NCI-H526 treated with DMSO at 0.1 percent for 48 hours (cell line): ENCODE measurements at places on chromosomes 5 and 9.

- no peak for DNase-seq
Observed at GRCh38 chr5:177553671-177554429, 513 bp downstream of the FAM193B start.

- no peak for DNase-seq
Observed at GRCh38 chr5:10736354-10736753, 24.7 kb downstream of the DAP start.

DNA sequence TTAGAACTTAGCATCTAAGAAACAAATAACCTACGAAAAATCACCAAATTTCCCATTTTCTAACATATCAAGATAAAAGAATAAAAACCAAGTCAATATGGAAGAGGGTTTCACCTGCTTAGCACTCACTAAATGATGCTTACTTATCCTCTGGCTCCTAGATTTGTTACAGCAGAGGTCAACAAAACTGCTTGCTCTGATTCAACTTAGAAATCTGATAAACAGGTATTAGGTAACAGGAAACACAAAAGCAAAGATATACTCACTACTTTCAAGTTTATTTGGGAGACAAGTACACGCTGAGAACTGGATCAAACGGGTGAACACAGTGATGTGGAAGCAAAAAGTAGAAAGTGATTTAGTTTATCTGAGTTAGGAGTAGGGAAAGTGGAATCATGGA is 235.7 kb upstream of the TARS1 start:
- no peak for DNase-seq

DNA sequence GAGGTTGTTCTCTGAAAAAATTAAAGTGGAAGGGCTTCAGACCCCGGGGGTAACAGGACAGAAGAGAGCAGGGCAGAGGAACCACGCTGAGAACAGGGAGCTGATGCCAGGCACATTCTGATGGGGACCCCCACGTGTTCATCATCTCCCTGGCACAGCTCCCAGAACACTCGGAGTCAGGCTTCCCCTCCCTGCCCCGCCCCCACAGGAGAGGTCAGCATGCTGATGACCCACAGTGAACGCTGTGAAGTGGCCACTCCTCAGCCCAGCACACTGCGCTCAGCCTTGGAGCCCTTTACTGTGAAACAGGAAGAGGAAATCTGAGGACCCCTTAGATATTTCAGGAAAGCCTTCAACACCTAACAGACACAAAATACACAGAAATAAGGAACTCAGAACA is 16.4 kb downstream of the RETREG1 start:
- DNase-seq, result no peak

- DNase-seq, result no peak
Observed at GRCh38 chr5:8013948-8014710, 145.2 kb downstream of the MTRR start.

GRCh38 chr5:32777222-32777621 is 66.1 kb downstream of the NPR3 start:
- no peak for DNase-seq

GRCh38 chr9:7375013-7375511 is 424.5 kb downstream of the DMAC1 start:
- DNase-seq, result peak; percentile 74

DNA sequence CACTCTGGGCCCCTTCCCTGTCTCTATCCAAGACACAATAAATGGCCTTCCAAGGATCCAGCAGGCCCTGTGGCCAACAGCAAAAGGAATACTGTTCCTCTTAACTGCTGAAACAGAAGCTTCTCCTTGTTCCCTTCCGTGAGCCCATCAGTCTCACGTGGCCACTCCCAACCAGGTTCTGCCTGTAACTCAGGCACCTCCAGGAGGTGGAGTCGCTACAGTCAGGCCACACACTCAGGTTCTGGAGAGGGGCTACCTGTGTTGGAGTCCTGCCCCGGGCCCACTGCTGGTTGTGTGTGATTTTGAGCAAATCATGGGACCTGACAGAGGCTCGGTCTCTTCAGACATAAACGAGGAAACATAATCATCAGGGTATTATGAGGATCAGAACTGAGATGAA is 10.3 kb downstream of the FAT2 start:
- DNase-seq, result no peak

GRCh38 chr9:100700689-100701318 is 122.9 kb downstream of the CAVIN4 start:
- peak; percentile 5 for DNase-seq

DNA sequence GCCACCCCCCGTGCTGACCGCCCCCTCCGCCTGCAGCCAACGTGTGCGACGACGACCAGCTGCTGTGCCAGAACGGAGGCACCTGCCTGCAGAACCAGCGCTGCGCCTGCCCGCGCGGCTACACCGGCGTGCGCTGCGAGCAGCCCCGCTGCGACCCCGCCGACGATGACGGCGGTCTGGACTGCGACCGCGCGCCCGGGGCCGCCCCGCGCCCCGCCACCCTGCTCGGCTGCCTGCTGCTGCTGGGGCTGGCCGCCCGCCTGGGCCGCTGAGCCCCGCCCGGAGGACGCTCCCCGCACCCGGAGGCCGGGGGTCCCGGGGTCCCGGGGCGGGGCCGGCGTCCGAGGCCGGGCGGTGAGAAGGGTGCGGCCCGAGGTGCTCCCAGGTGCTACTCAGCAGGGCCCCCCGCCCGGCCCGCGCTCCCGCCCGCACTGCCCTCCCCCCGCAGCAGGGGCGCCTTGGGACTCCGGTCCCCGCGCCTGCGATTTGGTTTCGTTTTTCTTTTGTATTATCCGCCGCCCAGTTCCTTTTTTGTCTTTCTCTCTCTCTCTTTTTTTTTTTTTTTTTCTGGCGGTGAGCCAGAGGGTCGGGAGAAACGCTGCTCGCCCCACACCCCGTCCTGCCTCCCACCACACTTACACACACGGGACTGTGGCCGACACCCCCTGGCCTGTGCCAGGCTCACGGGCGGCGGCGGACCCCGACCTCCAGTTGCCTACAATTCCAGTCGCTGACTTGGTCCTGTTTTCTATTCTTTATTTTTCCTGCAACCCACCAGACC is 80.2 kb downstream of the NTNG2 start:
- DNase-seq, result no peak

- DNase-seq, result no peak
Observed at GRCh38 chr5:74975582-74975981, 76.8 kb downstream of the GCNT4 start.

DNA sequence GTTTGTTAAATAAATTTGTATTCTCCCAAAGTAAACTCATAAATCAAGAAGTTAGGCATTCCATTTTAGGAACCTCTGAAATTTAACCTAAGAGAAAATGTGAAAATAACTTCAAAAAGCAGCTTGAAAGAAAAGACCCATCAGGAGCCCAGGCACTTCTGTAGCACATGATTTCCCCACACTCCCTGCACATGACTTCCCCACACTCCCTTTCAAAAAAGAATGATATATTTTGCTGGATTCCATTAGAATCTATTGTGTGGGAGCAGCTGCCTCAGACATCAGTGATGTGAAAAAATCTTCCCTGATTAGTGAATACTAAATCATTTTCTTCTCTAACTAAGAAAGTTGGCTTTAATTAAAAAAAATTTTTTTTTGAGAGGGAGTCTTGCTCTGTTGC is 83.3 kb downstream of the GLDC start:
- DNase-seq, result no peak

GRCh38 chr9:27145143-27145542 is 36.1 kb downstream of the TEK start:
- no peak for DNase-seq

GRCh38 chr5:133969654-133970324 is 1.4 kb upstream of the C5orf15 start:
- DNase-seq, result no peak

DNA sequence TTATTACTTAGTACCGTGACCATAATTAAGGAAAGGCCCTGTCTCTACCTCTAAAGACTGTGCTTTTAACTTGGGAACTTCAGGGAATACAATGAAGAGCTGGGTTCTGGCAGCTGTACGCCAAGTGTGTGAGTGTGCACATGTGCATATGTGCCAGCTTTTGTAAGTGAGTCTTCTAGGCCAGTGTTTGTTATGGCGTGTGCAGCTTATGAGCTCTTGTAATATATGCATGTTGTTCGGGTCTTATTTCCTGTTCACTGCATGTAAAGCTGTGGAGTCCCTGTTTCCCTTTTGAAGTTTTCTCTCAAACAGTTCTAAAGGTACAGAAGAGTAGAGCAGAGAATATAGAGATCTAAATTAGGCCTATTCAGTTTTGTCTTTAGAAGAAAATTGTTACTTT is 30.5 kb downstream of the TGFBR1 start:
- DNase-seq, result no peak

GRCh38 chr9:118761016-118761790 is 608.0 kb downstream of the BRINP1 start:
- no peak for DNase-seq

DNA sequence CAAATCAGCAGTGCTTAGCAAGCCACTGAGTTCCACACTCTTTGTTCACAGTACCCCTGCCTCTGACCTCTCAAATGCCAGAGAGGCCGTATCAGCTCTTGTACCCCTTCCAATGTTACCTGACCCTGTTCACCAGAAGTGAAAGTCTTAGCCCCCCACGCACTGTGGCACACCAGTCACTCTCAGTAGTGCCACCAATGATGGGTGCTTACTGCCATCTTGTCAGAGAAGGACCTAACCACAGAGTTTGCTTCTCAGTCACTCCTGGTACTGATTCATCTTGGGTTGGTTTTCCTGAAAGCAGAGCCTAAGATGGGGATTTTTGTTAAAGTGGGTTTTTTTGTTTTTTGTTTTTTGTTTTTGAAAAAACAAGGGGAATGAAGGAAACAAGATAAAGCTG is 28.8 kb upstream of the PANK3 start:
- DNase-seq, result no peak

DNA sequence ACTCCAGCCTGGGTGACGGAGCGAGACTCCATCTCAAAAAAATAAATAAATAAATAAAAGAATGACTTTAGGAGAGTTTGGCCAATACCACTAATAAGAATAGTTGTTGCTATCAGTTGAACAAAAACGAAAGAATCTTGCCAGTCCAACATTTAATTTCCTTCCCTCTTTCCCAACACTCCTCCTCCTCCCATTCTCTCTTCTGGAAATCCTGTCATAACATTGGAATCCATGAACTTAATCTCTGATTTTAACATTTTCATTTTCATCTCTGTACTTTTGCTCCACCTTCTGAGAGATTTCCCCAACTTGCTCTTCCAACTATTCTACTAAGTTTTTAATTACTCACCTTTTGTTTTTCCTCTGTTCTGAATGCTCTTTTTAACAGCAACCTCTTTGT is 42.8 kb upstream of the CDK20 start:
- DNase-seq, result no peak

- no peak for DNase-seq
Observed at GRCh38 chr5:163730206-163730756, 224.9 kb downstream of the MAT2B start.

DNA sequence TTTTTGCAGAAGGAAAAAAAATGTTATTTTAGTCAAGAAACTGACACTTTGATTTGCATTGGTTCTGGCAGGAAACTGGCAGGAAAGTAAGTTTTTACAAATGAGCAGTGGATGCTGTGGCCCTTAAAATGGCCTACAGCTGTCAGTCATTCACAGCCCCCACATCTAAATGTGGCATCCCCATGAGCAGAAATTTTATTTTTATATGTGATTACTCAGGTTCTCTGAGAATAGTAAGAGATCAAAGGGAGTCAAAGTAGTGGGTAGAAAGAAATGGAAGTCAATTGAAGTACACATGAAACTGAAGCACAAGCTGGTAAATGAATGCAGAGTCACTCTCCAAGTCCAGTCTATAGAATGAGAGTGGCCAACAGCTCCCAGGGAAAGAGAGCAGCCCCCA is 80.3 kb downstream of the ENC1 start:
- DNase-seq, result no peak

GRCh38 chr5:76682387-76682786 is 33.5 kb upstream of the F2R start:
- no peak for DNase-seq

- no peak for DNase-seq
Observed at GRCh38 chr9:93252781-93253530, 69.0 kb downstream of the WNK2 start.

DNA sequence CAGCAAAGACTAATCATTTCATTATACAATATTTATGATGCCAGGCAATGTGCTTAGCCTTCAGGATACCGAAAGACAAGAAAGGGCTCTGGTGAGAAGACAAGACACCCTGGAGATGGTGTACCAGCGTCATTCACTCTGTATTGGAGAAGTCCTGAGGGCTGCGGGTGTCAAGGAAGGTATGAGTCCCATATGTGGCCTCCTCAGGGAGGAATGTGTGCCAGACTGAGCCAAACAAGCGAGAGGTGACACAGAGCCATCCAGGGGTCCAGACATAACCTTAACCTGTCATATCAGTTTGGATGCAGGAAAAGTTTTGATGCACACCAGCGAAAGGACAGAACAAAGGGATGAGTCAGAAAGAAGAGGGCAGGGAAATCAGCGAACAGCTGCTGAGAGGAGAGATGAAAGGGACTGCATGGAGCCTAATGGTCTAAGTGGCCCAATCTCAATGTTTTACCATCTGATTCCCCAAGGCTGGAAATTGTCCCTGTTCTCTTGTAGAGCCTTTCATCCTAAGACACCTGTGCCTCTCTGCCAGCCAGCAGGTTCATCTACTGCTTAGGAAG is 38.9 kb downstream of the ADRA1B start:
- DNase-seq, result no peak

DNA sequence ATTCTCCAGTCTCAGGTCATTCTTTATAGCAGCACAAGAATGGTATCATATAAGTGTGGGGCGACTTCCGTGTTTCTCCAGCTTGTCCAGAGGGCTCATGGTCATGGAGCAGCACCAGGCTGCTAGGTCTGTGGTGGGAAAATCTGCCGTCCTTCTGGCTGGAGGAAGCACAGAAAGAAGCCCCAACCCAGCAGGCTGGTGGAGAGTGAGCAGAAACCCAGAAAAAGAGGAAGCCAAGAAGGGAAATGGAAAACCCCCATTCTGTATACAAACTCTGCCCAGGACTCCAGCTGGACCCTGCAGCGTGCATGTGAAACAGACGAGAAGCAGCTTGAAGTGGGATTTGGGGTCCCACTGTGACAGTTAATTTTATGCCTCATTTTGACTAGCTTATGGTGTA is 34.3 kb upstream of the OLFM1 start:
- DNase-seq, result no peak

DNA sequence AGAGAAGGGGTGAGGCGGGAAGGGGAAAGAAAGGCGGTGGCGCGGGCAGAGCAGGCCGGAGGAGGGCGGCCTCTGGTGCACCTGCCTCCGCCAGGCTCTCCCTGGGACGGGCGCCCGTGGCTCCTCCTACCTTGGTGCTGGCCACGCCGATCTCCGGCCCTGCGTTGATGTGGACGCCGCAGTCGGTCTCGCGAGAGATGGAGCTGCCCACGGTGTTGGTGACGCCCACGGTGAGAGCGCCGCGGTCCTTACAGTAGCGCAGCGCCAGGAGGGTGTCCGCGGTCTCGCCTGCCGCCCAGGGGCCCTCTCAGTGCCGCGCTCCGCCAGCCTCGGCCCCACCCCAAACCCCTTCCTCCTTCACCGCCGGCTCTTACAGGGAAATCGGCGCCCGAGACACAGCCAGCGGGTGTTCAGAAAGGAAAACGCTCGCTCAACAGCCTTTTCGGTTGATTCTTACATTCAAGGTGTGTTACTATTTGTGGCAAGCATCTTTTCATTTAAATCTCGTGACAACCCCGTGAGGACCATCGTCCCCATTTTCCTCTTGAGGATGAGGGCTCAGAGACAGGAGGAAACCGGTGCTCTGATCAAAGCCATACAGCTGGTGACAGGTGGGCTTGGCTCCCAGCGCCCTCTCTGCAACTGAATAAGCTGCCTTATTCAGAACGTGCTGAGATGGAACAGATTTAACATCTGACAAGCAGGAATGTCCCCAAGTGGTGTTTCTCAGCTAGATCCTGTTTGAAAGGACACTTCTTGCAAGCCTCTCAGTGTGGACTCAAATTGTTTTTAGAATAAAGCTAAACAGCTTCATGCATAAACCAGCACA is 22.0 kb upstream of the MAPK9 start:
- DNase-seq, result peak; percentile 65
